ENCODE measurements at places on chromosomes 6 and 20.

DNA sequence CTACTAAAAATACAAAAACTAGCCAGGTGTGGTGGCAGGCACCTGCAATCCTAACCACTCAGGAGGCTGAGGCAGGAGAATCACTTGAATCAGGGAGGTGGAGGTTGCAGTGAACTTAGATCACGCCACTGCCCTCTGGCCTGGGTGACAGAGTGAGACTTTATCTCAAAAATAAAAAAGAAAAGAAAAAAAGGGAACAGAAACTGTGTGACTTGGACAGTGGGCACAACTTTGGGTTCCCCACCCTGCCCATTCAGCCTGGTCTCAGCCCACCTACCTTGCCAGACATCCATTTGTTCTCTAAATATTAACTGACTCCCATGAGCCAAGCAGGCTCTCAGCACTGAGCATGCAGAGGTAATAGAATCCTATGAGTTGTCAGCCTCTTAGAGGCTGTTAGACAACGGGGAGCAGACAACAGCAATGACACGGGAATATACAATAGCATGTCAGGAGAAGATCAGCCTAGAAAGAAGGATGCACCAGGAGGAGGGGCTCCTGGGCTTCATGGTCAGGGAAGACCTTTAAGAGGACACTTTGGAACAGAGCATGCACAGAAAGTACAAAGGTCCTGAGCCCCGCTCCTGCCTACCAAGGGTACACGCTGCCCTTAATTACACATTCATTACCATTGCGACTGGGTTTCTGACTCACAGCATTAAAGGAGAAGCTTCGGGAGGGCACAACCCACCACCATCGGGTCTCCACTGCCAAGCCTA, 20.0 kb downstream of the FAM209B start:
- no peak for DNase-seq

GRCh38 chr6:131510094-131510493, 62.9 kb upstream of the ARG1 start:
- no peak for DNase-seq

GRCh38 chr6:71290611-71291010, 2.0 kb downstream of the OGFRL1 start:
- DNase-seq: no peak

GRCh38 chr20:24158281-24158680, 169.7 kb upstream of the GGTLC1 start:
- DNase-seq: no peak

GRCh38 chr6:139124887-139125672, 9.8 kb upstream of the HECA start:
- peak; percentile 19 for DNase-seq

DNA sequence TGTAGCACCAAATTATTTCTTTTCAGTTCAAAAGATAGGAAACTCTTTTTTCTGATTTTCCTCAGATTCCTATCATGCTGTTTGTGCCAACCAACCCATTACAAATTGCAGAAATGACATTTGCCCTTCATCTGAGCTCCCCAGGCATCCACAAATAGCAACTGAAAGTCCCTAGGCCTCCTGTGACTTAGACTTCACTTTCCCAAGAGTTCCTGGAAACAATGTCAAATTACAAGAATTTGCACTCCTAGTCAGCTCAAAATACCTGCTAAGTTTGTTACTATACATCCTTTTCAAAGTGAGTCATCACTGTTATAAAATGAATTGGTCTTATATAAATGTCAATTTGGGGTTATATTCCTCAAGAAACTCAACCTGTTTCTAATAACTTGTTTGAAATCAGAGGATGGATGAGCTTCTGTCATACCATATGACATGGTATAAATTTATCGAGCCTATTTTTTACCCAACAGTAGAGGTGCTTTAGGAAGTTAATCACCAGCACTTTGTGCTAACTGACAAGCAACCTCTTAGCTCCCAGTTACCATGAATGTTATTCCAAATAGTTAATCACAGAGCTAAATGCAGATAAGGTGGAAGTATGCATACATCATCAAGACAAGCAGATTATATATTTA, 256.5 kb downstream of the HACE1 start:
- no peak for DNase-seq

DNA sequence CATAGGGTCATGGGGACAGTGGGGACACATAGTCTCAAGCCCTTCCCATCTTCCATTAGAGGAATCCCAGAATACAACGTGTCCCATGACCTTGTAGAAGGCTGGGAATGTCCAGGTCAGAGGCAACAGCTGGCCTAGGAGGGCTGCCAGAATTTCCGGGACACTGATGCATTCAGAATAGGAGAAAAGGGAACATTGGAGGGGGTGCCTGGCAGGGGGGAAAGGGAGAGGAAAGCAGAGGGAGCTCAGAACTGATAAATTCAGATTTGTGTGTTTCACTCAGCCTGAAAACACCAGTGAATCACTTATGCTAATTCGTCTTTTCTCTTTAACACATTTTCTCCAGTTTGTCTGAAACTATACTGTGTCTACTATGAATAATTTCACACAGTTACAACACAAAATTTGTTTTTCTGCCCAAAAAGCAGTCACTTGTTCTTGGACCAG, 35.5 kb upstream of the BMP2 start:
- DNase-seq: no peak

GRCh38 chr20:37316116-37316774, 26.8 kb downstream of the MANBAL start:
- DNase-seq: peak; percentile 61

GRCh38 chr6:163857421-163857820, 442.9 kb downstream of the QKI start:
- DNase-seq: no peak

DNA sequence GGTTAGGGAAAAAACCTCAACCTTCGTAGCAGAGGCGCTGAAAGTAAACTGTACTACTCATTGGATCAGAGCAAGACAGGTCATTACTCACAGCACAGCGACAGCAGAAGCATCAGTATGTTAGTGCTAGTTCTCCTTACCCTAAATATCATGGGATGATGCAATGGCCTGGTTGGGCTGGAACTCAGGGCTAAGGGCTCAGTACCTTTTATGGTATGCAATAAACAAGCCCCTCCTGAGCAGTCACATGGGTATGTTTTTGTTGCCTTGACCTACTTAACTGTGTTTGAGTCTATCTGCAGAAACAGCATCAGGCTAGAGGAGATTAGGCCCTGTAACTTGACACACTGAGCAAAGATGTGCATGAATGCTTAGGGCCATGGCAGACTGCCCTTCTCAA, 369.4 kb upstream of the IMPG1 start:
- DNase-seq: no peak

DNA sequence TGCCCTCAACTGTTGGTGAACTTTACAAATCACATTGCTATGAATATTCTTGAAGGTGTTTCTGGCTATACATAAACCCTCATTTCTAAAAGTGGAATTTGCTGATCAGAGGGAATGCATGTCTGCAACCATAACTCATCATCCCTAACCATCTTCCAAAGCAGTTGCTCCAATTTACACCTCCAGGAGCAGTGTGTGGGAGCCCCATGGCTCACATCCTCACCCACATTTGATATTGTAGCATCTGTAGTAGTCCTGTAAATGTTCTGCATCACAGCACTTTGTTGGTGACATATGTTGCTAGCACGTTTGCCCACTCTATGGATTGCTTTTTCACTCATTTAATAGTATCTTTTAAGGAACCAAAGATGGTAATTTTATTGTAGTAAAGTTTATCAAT, 183.8 kb upstream of the SMLR1 start:
- DNase-seq: no peak

DNA sequence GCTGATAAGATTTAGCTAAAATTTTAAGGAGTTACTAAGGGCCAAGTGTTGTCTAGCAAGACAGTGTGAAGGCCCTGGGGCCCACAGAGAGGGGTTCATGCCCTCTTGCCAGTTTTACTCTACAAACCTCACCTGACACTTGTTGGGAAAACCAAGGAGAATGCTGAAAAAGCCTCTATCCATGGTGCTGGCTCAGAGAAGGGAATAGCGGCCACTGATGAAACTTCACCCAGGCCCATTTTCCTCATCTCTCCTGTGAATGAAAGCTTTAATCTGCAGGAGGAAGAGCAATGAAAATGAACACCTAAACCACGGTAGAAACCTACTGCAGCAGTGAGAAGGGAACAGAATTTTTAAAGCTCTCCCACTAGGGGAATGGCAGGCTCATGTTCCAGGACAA, 317.3 kb upstream of the CNR1 start:
- DNase-seq: no peak

GRCh38 chr6:36323062-36323461, 13.6 kb downstream of the BNIP5 start:
- no peak for DNase-seq

DNA sequence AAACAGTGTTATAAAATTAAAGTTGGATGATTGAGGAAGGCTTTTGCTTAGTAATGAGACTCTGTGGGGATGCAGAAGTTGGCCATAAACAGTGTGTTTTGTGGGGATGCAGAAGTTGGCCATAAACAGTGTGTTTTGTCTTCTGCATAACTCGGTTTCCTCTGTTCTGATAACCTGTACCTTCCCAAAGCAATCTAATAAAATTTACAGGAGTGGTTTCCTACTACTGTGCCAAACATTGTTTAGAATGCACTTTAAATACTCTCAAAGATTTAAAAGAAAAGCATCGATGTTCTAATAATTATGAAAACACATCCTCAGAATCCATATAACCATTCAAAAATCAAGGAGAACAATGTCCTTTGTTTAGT, 36.9 kb upstream of the SIRT5 start:
- DNase-seq: no peak

- no peak for DNase-seq
These were observed 248.8 kb upstream of the PRND start for GRCh38 chr20:4472906-4473305.

GRCh38 chr6:166907871-166908806, 48.2 kb downstream of the RNASET2 start:
- no peak for DNase-seq

DNA sequence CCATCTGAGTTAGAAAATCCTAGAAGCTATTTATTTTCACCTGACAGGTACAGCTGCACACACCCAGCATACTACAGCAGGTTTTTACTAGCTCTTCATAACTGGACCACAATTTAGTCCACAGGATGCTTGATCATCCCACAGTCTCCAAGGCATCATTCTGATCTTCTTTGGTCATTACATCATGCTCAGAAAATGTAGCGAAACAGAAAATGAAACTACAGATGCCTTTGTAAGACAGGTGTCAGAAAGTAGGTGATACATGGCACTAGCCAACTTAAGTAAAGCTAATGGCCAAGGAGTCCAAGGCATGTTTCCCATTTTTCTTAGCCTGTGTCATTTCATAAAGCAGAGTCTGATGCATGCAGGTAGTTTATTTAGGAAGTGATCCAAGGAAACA, 102.3 kb downstream of the HTR1B start:
- no peak for DNase-seq

DNA sequence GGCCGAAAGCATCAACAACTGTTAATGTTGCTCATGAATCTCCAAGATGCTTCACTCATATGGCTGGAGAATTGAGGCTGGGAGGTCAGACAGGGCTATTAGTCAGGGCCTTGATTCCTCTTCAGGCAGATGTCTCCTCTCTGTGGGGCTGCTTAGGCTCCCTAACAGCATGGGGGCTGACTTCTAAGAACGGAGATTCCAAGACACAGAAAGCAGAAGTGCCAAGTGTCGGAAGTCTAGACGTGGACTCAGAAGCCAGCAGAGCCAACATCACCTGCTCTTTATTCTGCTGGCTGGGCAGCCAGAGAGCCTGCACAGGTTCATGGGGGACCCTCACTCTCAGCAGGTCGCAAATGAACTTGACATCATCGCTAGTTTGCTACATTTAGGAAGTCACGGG, 279.8 kb downstream of the CDH26 start:
- DNase-seq: no peak

DNA sequence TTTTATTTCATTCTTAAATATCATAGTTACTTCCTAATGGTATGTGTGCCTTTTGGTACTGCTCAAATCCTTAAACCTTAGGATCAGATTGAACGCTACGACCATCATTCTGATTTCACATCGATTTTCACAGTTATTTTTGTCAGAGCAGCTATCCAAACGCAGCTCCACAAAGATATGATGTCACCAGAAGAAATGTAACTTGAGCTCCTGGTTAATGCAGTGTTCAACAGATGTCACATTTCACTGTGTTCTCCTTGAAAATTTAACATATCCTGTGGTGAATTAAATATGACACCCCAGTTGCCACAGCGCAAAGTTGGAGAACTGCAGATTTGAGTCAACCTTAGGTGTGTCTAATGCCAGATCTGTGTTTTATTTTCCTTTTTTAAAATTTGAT, 81.4 kb downstream of the CTNNBL1 start:
- DNase-seq: no peak

DNA sequence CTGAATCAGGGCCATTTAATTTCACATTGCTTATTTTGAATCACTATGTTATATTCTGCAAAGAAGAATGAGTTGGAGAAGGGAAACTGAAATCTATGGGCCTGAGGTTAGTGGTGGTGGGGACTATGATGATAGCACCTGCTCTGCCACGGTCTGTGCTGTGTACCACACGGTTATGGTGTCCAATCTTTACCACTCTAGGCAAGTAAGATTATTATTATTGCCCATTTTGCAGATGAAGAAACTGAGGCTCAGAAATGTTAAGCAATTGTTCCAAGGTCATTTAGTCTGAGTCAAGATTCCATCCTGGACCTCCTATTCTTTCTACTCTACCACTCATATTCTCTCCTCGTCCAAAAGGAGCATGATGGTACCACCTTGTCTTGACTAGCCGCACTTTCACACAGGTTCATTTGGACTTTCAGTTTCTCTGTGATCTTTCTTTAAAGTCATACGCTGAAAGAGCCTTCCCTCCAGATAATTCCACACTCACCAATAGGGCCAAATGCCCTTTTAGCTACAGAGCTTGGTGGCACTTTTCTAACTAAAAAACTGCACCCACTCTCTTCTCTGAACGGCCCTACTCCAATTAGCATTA, 56.2 kb downstream of the GFOD1 start:
- DNase-seq: no peak

Data from GM12892 (cell line).